ENCODE measurements at places on chromosomes 13 and 19.

GRCh38 chr13:81395368-81395767 lies 1054.4 kb upstream of the SPRY2 start:
- no peak for DNase-seq

GRCh38 chr13:61138857-61139256 lies 276.8 kb downstream of the PCDH20 start:
- DNase-seq, result no peak

DNA sequence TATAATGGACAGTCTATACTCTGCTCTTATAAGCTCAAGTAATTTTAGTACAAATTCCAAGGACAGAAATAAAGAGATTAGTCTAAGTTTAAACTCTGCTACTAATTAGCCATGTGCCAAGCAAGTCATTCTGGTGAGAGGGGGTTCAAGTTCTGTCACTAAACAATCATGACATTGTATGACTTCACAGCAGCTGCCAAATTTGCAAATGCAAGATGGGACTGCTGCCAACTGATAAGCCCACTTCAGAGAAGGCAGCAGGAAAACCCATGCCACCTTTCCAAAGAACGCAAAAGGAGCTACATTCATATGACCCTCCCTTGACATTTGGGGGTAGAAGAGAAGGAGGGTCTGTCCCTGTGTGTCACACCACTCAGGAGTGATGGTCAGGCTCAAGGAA lies 60.7 kb upstream of the RFXAP start:
- DNase-seq, result no peak

DNA sequence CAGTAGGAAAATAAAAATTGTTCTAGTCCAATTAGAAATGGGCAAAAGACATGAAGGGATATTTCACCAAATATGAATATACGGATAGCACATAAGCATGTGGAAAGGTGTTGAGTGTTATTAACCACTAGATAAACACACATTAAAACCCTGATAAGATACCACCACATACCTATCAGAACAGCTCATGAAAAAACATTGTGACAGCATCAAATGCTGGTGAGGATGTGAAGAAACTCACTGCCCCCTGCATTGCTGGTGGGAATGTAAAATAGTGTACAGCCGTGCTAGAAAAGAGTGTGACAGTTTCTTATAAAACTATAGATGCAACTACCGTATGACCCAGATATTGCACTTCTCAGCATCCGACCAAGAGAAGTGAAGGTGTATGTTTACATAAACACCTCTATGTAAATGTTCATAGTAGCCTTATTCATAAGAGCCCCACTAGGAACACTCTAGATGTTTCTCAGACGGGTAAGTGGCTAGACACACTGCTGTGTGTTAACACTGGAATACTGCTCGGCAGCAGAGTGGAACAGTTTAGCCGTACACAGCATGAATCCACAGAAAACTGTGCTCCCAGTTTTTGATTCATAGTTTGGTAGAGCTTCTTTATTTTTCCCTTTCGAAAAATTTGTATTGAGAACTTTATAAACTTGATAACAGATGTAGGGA lies 321.1 kb downstream of the MYO16 start:
- no peak for DNase-seq

- no peak for DNase-seq
Observed at GRCh38 chr19:47247308-47247990, 8.9 kb upstream of the CCDC9 start.

DNA sequence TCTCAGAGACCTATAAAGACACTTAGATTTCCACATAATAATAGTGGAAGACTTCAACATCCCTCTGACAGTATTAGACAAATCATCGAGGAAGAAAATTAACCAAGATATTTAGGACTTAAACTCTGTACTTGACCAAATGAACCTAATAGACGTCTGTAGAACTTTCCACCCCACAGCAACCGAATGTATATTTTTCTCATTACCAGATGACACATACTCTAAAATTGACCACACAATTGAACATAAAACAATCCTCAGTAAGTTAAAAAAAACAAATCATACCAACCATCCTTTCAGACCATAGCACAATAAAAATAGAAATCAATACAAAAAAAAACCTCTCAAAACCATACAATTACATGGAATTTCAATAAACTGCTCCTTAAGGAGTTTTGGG lies 201.0 kb downstream of the POSTN start:
- DNase-seq, result no peak

DNA sequence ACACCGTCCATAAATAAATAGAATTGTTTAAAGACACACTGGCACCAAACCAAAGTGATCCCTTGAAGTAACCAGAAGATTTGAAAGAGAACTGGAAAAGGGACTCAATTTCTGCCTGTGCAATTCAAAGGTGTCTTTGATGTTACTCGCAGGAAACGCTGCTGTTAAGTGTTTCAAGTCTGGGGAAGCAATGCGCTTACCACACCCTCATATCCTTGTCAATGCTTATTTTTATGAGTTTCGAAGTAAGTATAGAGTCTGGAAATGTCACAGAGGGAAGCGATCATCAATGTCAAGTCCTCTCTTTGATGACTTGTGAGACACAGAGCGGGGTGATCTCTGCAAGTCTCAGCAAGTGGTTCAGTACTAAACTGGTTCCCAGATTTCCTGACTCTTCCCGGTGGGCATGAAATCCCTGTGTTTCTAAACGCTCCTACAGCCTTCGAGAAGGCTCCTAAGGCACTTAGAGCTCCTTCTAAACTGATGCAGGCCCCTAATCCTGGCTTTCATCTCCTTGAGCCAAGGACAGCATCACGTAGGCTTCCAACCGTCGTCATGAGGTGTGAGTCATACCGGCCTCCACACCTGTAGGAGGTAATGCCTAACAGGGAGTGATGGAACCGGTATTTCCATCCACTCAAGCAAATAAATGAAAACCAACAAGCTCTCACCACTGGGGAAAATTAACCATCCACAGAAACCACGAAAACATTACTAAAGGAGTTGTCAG lies 22.8 kb downstream of the SYDE1 start:
- no peak for DNase-seq

- DNase-seq, result no peak
Observed at GRCh38 chr19:31908080-31908479, 437.3 kb upstream of the ZNF507 start.

DNA sequence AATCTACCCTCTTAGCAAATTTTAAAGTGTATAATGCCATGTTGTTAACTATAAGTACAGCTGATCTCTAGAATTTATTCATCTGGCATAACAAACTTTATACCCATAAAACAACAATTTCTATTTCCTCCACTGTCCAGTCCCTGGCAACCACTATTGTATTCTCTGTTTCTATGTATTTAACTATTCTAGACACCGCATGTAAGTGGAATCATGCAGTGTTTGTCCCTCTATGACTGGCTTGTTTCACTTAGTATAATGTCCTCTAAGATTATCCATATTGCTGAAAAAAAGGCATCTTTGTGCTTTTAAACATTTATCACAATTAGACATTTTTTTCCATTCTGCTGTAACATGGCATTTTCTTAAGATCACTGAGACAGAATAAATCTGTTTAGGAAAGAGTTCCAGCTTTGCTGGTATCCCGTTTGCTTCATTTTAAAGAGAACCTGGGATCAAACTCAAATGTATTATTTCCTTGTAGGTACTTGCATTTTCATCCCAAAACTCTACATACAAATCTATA lies 1191.0 kb downstream of the SLITRK5 start:
- no peak for DNase-seq

- peak; percentile 34 for DNase-seq
Observed at GRCh38 chr19:48319647-48320541, 5.5 kb upstream of the EMP3 start.

GRCh38 chr13:80436571-80437169 lies 95.7 kb upstream of the SPRY2 start:
- DNase-seq, result no peak

- no peak for DNase-seq
Observed at GRCh38 chr19:36265856-36266374, 51.0 kb downstream of the ZNF146 start.

GRCh38 chr13:66296875-66297274 lies 933.3 kb downstream of the PCDH9 start:
- no peak for DNase-seq

- no peak for DNase-seq
Observed at GRCh38 chr13:110860983-110861382, 53.9 kb downstream of the ANKRD10 start.

Measured in NCI-H2107 (cell line).